KBM-7 (cell line): ENCODE measurements at places on chromosomes 5 and 9.

DNA sequence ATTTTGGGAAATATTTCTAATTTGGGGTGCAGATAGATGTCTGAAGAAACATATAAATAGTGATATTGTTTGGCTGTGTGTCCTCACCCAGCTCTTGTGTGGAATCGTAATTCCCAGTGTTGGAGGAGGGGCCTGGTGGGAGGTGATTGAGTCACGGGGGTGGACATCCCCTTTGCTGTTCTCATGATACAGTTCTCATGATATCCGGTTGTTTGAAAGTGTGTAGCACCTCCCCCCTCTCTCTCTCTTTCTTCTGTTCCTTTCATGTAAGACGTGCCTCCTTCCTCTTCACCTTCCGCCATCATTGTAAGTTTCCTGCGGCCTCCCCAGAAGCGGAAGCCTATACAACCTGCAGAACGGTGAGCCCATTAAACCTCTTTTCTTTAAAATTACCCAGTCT is 11.4 kb upstream of the ADAMTS16 start:
- no peak for DNase-seq

GRCh38 chr9:114416290-114416689 is 28.5 kb upstream of the AKNA start:
- no peak for DNase-seq

DNA sequence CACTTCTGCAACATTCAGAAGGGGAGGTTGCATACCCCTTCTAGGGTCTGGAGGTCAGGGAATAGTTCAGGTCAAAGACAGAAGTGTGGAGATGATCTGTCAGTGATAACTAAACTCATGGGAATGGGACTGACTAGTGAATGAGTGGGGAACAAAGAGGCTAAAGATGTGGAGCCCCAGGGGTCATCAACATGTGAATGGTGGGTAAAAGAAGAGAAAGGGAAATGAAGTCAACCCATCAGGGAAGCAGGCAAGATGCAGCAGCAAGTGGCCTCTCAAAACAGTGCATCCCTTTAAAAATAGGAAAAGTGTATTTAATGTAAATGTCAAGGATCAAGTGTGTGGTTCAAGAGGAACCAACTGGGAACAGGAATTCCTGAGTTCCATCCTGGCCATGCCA is 69.9 kb downstream of the PLPPR1 start:
- DNase-seq = no peak

DNA sequence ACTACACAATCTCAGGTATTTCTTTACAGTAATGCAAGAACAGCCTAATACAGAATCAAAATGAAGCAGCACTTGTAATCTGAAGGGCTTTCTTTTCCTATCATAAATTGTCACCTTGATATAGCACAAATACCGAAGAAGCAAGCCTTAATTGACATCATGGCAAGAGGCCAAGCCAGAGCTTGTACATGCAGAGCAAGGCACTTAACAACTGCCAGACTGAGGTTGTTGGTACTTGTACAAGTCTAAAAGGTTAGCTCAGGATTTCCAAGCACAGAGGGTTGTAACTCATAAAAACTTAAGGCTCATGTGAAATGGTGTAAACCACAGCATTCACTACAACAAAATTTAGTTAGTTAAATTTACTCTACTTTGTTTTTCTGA is 158.8 kb upstream of the SPEF2 start:
- no peak for DNase-seq

GRCh38 chr5:31157720-31158119 is 35.8 kb upstream of the CDH6 start:
- no peak for DNase-seq

DNA sequence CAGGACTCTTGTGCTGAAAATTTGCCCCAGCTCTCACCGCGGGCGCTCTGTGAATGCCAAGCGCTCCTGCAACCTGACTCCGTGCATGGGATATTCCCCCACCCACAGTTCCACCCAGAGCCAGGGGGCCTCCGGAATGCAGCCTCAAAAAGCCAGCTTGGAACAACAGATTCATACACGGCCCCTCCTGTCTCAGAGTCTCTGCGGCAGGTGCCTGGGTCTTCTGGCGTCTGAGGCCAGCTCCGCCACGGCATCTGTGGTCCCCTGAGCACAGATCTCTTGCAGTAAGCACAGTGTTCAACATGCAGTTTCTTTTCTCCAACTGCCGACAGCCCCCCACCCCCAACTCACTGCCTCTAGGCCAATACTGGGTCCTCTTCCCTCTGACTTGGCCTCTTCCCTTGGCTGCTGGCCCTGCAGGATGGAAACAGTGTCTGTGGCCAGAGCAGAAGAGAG is 355.7 kb upstream of the IRX2 start:
- DNase-seq = no peak
